Lung (tissue), 17 donors: ENCODE measurements at places on chromosomes 1 and 21. TPM values are rescaled to one million over a fixed set of nuclear protein-coding genes. Genes with fewer than 3 reads are reported as not detected.

DNA sequence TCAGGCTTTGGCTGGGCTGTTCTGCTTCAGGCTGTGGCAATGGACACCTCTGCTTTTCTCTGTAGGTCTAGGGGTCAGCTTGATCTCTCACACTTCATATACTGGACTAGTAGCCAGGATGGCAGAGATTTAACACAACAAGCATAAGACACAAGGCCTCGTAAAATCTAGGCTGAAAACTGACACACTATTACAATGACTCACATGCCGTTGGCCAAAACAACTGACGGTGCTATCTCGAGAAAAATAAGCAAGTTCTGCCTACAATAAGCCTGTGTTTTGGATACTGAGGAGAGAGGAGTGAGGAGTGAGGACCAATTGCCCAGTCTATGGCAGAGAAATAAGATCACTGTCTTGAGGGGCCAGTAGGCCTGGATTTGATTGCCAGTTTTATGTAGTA lies 840.7 kb upstream of the ADAMTS5 start:
- no peak for DNase-seq

DNA sequence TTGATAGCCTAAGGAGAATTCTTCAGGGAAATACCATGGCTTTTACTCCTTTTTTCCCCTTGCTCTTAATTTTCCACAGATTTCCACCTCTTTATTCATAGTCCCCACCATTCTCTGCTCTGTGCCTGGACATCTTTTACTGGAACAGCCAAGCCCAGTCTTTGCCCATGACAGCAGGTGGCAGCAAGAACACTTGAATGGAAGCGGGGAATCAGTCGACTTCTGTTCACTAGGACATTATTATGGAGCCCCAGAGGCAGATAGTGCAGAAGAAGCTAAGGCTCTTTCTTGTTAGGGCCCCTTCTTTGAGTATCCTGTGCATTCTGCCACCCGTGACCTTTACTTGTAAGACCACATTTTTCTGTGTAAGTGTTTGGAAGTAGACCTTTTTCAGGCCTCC lies 6.3 kb downstream of the OR14I1 start:
- no peak for DNase-seq

DNA sequence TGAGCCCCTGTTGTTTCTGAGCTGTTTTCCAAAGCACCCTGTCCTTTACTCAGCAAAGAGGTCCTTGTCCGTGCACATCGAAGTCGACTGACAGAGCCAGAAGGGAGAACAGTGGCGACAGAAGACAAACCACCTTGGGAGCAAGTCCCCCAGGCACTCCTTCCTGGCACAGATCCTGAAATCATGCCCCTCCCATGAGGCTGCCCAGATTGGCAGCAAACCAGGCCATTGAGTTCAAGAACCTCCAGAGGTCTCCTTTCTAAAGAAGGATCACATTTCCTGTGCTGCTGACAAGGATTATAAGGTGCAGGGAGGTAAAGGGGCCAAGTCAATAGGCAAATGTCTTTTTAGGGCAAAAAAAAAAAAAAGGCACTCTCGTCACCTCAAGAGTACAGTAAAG lies 84.7 kb upstream of the HIVEP3 start:
- peak; percentile 69 for DNase-seq

DNA sequence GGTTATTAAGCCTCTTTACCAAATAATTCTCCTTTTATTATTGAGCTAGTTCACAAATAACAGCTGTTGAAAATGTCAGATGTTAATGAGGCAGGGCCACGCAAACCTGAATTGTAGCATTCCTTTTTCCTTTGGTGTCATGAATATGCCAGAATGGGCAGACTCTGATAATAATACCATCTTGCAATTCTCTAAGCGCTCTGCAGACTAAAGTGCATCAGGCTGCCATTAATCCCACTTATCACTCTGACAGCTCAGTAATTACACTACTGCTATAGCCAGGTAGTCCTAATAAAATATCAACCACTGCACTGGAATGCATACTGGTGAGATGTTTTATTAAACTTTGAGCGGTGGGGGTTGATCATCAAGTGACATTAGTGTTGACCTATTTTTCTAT lies 177.7 kb downstream of the DPYD start:
- DNase-seq, result no peak

Gene CFHR5
- not detected for total RNA-seq

Gene SPATA21
- not detected for total RNA-seq

Gene ZNF697
- 6.1 TPM for total RNA-seq
